Activated naive CD8-positive, alpha-beta T cell treated with anti-CD3 and anti-CD28 coated beads, Interleukin-2, amount 10 ng/mL, durations not matched to agents 7 days and 5 days (primary cell): ENCODE measurements at places on chromosomes 6 and 20. TPM values are rescaled to one million over a fixed set of nuclear protein-coding genes. Genes with fewer than 3 reads are reported as not detected.

GRCh38 chr6:84136364-84137050, 90.9 kb downstream of the CEP162 start:
- no peak overlapping the region for H3K4me3 ChIP-seq
- DNase-seq = no peak
- H3K4me1 ChIP-seq = no peaks in the 10 kb centered on the region
- H3K27ac ChIP-seq = no peak overlapping the region
- H3K27me3 ChIP-seq = no peaks in the 10 kb centered on the region

DNA sequence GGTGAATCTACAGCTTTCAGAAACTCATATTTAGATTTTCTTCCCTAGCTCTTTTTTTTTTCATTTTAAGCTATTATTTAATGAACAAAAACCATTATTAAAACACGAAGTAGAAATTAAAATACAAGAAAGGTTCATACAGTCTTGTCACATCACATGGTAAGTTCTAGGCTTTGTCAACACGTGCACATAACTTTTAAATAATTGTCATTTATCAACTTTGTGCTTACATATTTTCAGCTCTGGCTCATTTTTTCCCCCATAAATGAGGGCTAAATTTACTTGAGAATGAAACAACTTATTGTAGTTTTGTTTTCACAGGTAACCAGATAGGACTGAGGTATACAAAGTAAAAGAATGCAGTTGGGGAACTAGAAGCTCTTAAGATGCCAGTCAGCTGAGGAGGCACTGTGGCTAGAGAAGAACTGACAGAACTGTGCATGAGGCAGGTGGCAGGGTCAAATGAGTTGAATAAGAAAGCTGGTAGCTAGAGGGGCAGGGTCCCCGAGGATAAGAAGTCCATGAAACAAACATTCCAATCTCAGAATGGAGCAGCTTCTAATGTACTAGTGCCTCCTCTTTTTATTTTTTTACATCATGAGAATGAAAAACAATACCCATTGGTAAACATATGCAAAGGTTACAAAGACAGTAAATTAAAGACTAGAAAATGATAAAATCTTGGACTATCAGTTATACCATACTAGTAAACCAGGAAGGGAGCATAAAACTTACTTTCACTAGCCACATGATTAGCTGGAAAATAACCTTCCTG, 141.5 kb downstream of the MYB start:
- peaks cover 2% of the 10 kb centered on the region for H3K36me3 ChIP-seq
- no peaks in the 10 kb centered on the region for H3K27me3 ChIP-seq
- DNase-seq = no peak
- H3K27ac ChIP-seq = peak overlapping the region; percentile 74

DNA sequence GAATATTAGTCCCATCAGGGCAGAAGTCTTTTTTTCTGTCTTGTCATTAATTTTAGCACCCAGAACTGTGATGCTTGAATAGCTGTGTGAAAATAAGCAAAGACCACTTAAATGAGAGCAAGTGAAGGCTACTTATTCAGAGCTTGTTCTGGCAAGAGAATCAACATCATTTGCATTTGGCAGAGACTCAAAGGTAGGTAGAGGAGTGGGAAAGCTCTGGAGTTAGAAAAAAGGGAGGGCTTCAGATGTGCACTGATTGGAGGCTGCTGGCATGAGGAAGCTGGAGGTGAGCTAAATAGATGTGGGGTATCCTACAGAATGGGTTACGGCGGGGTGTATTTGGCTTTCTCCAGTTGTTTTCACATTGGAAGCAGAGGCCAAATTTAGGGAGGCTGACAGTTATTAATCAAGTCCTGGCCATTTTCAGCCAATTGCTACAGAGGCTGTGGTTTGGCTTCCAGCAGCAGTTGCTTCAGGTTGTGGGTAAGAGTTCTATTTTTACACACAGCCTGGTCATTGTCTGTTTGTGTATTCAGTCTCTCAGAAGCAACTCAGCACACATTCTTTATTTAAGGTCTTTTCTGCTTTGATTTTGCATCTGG, 254.3 kb downstream of the BTBD3 start:
- DNase-seq = no peak
- H3K36me3 ChIP-seq = no peaks in the 10 kb centered on the region
- H3K27ac ChIP-seq = no peak overlapping the region
- no peaks in the 10 kb centered on the region for H3K4me1 ChIP-seq
- no peak overlapping the region for H3K4me3 ChIP-seq

DNA sequence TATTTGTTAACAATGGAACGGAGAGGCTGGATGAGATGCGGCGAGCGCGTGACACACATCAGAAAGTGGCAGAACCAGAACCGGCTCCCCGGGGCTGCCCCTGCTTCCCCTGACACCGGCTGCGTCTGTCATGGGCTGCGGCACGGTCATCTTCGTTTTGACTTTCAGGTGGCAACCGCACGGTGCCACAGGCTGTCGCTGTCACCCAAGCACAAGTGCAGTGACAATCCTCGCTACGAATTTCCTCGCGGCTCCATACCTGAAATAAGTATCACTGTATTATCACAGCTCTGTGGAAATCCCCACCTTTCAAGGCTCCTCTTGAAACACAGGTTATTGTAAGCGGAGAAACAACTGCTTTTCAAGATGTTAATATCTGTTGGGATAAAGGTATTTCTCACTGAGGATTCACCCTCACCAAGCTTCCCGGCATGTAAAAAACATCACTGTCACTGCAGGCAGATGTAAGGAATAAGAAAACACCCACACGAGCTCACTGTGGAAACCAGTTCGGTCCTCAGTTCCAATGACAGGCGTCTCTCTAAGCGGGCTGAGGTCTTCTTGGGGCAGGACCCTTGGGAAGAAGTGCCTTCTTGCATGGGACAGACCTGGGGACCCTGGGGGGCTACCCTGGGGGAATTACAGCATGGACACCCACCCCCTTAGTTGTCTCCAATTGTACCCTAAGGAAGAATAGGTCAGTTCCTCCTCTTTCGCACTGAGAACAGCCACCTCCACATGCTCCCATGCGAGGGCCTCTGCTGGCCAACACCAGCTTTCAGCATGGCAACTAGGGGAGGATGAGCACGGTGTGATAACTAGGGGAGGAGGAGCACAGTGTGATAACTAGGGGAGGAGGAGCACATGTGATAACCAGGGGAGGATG, 86.3 kb downstream of the DACT2 start:
- no peaks in the 10 kb centered on the region for H3K4me1 ChIP-seq
- no peak overlapping the region for H3K4me3 ChIP-seq
- H3K27me3 ChIP-seq = peaks cover 9% of the 10 kb centered on the region
- DNase-seq = no peak
- no peaks in the 10 kb centered on the region for H3K36me3 ChIP-seq

DNA sequence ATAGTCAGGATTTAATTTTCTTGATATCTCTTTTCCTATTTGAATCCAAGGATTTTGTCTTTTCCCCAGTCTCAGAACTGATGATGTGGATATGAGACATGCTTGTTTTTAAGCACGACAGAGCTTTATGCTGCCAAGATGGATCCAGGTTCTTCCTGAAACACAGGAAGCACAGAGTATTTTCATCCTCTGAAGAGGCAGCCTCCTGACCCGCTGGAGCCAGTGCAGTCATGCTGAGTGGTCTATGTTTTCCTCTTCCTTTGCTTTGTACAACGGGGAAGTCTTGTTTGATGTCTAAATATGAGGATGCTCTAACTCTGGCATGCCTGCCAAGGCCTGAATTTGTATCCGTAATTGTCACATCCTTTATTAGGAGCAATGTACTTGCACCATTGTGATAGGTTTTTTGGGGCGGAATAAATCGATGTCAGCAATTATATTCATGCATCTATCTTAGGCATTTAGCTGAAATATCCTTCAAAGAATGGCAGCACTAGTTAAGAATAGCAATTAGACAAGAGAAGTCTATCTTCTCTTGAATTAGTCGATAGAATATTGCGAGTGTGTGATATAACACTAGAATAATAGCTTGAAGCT, 407.1 kb upstream of the JAG1 start:
- H3K27me3 ChIP-seq = no peaks in the 10 kb centered on the region
- H3K4me3 ChIP-seq = no peak overlapping the region
- no peaks in the 10 kb centered on the region for H3K36me3 ChIP-seq
- H3K4me1 ChIP-seq = no peaks in the 10 kb centered on the region
- DNase-seq = no peak

The NOTCH4 gene
- 0.79 TPM for total RNA-seq

The RNF144B gene
- total RNA-seq = 2.3 TPM

DNA sequence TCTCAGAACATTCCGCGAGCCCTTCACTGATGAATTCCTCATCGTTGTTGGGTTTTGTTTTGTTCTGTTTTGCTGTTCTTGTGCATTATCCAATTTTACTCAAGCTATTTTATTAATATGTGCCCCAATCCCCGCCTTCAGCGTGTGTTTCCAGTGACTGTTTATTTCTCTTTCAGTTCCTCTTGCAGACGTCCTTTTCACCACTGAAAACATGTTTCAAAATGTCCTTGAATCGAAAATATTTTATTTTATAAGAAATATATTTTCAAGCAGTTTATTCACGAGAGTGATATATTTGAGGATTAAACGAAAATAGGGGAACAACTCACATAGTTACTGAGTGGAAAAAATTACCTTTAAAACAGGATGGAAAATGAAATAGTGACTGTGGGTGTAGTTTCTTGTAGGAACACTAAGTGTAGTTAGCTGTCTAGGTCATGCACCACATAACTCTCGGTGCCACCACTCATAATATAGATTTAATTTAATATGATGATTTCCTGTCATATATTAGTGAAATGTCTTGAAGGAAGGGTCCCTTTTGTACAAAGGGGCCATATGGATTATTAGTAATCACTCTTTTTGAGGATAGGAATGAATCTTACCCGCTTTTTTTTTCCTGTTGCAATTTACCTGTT, 45.3 kb upstream of the HDDC2 start:
- H3K36me3 ChIP-seq = no peaks in the 10 kb centered on the region
- no peak overlapping the region for H3K4me3 ChIP-seq
- no peaks in the 10 kb centered on the region for H3K4me1 ChIP-seq
- no peak overlapping the region for H3K27ac ChIP-seq
- H3K27me3 ChIP-seq = peaks cover 8% of the 10 kb centered on the region

The PSMB8 gene
- total RNA-seq = 308 TPM
